SHP77 (cell line): ENCODE measurements at places on chromosomes 3 and 15.

DNA sequence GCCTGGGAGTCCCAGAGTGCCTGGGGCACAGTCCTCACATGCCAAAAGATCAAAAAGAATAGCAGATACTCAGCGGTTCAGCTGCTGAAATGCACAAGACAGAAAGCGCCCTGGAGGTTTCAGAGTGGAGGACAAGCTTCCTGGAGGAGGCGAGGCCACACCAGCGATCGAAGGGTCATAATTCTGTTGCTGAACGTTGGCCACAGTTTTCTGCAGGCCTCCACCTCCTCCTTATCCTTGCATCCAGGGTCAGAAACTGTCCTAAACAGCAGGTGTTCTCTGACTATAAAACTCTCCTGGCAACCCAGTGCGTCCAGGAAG, 220.3 kb upstream of the LINGO1 start:
- no peak for DNase-seq

- DNase-seq, result no peak
These were observed 265.5 kb upstream of the ATP10A start for GRCh38 chr15:26128611-26129140.

GRCh38 chr3:113065336-113065735, 74.6 kb downstream of the GTPBP8 start:
- DNase-seq, result no peak

GRCh38 chr3:162721736-162722135, 1225.1 kb downstream of the OTOL1 start:
- DNase-seq, result no peak

DNA sequence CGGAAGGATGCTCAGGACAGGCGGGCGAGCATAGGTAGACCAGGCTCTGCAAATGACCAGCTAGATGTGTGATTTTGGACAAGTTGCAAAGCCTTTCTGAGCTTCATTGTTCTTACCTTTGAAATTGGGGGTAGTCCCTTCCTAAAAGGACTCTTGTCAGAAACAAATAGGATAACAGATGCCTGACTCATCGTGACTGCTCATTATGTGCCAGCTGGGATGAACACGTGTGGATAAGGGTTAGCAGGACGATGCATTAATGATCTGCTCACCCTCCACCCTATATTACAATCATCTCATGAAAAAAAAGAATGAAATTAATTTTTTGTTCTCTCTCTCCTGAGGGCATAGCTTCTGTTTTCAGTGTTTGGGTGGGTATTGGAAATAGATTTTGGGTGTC, 223.4 kb downstream of the NR2F2 start:
- no peak for DNase-seq

GRCh38 chr3:160661660-160662059, 15.3 kb upstream of the ARL14 start:
- DNase-seq, result no peak

DNA sequence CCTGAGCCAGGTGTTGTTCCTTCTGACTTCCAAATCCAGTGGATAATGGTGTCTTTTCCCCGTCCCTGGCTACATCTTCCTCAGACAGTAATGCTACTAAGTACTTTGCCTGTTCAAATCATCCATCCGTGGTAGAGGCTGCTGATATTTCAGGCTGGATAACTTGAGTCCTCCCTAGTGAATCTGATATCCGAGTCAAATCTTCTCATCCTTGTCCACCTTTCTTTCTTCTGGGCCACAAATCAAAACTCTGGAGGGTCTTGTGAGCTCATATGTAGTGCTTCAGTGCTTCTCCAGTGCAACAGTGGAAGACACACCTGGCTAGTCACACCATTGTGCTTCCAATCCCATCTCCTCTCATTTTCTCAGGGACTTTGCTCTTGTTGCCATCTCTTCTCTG, 11.2 kb downstream of the SH3GL3 start:
- no peak for DNase-seq

DNA sequence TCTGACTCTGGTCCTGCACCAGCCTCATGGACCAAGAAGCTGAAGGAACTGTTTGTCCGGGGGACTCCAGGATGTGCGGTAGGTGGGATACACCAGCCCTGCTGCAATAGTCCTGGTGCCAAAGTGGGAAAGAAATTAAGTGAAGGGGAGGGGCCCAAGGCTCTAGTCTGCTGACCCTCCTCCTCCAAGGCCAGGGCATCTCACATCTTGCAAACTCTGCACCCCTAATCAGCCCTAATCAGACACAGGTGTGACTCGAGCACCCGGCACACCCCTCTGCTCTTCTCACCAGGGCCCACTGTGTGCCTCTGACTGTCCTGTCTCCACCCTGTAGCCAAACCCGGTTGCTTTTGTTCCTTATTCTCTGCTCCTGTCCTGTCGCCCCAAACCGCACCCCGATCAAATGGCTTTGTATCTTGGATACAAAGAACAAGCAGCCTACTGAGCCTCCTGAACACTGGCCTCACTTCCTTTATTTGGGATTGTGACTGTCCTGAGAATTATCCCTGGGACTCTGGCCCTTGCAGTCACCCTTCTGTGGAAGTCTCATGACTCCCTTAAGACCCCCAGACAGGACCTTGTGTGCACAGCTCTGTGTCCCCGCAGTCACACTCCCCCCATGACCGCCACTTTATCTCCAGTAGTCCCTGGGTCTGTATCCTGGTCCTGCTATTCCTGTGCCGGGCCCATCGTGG, 26.7 kb upstream of the SLC41A3 start:
- no peak for DNase-seq

DNA sequence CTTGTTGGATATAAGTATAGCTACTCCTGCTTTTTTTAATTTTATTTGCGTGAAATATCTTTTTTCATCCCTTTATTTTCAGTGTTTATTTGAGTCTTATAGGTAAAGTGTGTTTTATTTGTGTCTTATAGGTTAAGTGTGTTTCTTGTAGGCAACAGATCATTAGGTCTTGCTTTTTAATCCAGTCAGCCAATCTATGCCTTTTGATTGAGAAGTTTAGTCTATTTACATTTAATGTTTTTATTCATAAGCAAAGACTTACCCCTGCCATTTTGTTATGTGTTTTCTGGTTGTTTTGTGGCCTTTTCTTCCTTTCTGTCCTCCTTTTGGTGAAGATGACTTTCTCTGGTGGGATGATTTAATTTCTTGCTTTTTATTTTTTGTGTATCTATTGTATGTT, 232.0 kb downstream of the RAP2B start:
- no peak for DNase-seq

- DNase-seq, result peak; percentile 46
These were observed 21.8 kb upstream of the POU1F1 start for GRCh38 chr3:87298111-87298718.

DNA sequence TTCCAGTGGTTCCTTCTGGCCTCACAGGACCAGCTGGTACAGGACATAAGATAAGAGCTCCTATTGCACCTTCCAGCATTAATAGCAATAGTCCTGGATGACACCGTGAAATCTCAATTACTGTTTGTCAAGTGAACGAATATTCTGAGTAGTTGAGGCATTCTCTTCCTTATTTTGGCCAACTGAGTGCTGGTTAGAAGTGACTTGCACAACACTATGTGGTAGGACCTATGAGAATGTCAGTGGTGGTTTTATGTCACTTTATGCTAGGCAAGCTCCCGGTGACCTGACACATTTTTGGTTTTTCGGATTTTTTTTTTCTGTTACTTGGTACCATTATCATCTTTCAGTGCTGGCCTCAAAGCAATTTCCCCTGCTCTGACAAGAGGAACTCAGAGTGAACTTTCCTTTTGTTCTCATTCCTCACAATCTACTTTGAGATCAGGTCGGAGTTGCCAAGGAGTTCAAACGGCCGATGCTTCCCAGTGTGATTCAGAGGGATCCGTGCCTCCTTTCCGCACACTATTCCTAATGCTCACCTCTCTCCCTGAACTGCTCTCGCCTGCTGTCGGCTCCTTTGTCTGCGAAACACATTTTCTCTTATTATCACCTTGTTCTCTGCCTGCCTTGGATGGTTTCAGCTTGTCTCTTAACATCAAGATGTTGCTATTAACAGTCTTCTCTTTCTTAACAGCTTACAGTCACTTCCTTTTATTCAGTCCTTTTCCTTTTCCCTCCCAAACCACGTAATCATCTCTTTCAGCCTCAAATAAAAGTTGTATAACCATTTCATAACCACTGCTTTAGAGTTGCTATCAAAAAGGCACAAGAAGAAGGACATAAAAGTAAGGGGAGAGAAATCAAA, 35.8 kb downstream of the QTRT2 start:
- DNase-seq, result no peak

- DNase-seq, result no peak
These were observed 2.7 kb downstream of the MSL2 start for GRCh38 chr3:136193278-136194054.

DNA sequence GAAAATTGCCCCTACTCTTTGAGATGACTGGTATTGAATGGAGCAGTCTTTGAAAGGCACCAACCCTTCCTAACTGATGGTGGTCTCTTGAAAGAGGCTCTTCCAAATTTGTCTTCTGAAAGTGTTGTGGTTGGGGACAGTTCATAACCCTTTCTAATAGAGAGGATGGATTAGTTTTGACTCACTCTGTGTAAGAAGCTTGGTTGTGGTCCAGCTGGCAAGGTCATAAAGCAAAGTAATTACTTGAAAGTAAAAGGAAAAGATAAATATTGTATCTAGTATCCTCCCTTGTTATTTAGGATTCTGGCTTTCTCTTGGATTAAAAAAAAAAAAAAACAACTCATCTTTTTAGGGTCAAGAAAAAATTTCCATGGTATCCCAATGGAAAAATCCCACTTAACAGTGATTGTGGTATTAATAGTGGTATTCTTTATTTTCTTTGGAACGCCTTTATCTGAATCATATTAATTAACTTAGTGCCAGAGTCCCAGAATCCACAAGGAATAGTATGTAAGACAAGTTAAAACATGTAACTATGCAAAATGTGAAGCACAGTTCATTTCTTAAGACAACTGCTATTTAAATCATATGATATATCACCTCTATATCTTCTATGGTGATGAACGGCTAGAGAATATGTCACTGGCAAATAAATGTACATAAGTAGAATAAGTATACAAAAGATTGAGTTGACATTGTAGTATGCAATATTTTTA, 469.3 kb upstream of the CDIN1 start:
- no peak for DNase-seq

- DNase-seq, result no peak
These were observed 53.9 kb downstream of the PXYLP1 start for GRCh38 chr3:141285570-141285969.

GRCh38 chr3:55720614-55721013, 233.5 kb upstream of the WNT5A start:
- DNase-seq, result no peak

GRCh38 chr3:186374376-186374775, 12.3 kb upstream of the DGKG start:
- no peak for DNase-seq

- DNase-seq, result no peak
These were observed 41.2 kb downstream of the RAB7A start for GRCh38 chr3:128767094-128767750.

- no peak for DNase-seq
These were observed 21.4 kb upstream of the ABHD17C start for GRCh38 chr15:80673561-80674244.
